ENCODE measurements at places on chromosomes 4 and X.

- DNase-seq = no peak
Observed at GRCh38 chr4:84403656-84404055, 95.4 kb downstream of the NKX6-1 start.

- no peak for DNase-seq
Observed at GRCh38 chrX:47217121-47217851, 1.2 kb upstream of the CDK16 start.

- peak; percentile 23 for DNase-seq
Observed at GRCh38 chrX:49166914-49167739, 4.6 kb downstream of the MAGIX start.

GRCh38 chrX:43753637-43754036, 97.5 kb downstream of the MAOA start:
- no peak for DNase-seq

GRCh38 chr4:184684491-184685189, 35.1 kb downstream of the PRIMPOL start:
- DNase-seq = no peak

DNA sequence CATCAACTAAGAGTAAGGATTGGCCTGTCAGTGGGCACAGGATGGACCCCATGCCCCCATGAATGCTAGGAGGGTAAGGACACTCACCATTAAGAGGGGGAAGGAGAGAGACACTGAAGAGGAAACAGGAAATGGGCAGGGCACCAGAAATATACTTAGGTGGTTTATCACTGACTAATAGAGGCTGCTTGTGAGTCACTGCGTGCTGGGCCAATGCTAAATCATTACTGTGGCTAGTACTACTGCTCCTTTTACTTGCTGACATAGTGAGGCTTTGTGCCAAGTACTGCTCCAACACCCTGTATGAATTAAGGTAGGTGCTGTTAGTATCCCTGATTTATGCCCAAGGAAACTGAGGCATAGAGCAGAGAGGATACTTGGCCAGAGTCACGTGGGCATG, 130.4 kb upstream of the FRMPD4 start:
- DNase-seq = no peak

DNA sequence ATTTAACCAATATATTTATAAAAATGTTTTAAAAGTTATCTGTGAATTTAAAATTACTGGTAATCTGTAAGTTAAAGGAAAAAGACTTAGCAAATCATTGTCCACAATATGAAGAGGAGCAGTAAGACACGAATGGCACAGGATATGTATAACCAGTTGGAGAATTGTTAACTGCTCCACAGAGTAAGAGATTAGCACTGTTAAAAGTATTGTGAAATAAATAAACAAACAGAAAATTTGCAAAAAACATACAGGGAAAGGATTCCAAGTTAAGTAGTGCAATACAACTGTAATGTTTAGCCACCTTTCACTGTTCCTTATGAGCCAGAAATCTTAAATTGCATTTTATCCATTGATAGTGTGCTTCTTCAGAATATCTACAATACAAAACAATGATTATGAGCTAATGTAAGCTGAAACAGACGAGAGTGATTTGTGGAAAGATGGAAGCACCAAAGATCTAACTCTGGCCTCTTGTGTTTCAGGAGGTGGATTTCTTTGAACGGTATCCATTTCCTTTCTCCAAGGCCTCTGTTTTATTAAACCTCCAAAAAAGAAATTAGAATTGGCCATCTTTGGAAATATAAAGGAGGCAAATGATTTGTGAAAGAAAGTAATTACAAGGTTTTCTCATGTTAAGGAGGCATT, 188.4 kb downstream of the UNC5C start:
- DNase-seq = no peak

DNA sequence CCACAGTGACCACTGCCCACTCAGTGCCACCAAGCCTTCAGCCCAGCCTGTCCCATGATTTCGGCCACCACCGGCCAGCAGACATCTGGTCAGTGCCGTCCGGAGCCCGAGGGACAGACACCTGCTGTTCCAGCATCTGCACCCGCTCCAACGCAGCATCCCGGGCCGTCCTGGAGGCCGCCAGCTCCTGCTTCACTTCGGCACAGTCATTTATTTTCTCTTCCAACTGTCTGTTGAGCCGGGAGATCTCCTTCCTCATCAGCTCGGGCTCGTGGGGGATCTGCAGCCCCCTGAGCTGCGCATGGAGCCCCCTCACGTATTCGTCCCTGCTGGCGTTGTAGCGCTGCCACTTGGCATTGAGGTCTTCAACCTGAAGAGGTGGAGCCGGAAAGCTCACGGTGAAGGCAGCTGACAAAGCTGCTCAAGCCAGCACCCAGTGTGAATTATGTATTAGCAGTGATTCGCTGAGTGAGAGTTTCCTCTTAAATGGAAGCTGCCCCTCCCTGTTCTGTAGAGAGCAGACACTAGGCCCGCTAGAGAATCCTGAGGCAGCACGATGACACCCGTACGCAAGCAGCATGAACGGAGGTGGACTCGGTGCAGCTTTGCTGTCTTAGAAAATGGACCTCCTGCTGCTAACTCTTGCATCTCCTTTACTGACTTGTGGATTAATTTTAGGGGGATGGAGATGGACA, 11.4 kb downstream of the TNIP2 start:
- no peak for DNase-seq

DNA sequence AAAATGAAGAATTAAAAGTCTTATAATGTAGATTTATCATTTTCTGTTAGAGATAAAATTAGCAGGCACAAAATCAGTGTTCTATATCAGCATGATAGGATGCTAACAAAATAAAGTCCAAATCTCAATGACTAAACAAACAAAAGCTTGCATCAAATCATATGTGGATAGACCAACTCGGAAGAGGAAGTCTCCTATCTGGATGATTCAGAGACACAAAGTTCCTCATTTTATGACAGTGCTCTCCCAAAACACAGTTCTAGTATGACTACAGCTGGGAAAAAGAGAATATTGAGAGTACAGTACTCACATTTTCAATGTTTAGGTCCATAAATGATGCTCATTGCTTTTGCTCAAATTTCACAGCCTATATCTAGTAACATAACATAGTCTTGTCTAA, 376.1 kb upstream of the CTSO start:
- DNase-seq = no peak

DNA sequence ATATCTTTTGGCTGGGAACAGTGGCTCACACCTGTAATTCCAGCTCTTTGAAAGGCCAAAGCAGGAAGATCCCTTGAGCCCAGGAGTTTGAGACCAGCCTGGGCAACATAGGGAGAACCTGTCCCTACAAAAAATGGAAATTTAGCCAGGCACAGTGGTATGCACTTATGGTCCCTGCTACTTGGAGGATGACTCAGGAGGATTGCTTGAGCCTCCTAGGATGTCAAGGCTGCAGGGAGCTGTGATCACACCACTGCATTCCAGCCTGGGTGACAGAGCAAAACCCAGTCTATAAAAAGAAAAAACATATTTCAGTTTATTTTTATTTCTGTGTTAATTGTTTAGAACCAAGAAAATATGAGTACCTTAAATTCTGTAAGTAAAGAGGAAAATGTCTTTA, 123.7 kb downstream of the CBR4 start:
- no peak for DNase-seq

DNA sequence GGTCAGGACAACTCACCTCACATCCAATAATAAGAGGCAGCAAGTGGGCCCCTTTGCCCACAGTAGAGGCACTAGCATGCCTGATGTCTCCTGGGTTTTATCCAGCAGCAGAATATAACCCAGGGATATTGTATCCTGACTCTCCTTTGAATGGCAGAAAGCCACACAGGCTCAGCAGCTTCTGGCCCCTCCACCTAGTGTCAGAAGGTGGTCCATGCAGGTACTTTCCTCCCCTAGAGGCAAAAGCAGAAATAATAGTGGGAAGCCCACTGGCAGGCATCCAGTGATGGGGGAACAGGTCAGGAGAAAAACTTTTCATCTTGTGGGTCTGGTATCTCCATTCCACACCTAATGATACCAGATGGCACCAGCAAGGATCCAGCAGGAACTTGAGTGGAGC, 75.5 kb upstream of the IRS4 start:
- no peak for DNase-seq

Data from NCI-H2029 treated with DMSO at 0.1 percent for 48 hours (cell line).